ENCODE measurements at places on chromosomes 16 and 17. TPM values are rescaled to one million over a fixed set of nuclear protein-coding genes. Genes with fewer than 3 reads are reported as not detected.

The MILR1 gene
- 1.6 TPM for total RNA-seq

The PRSS22 gene
- not detected for total RNA-seq

The CA7 gene
- not detected for total RNA-seq

The CLDN7 gene
- total RNA-seq, result 27.9 TPM

The RAB11FIP3 gene
- 64.9 TPM for total RNA-seq

The EPX gene
- not detected for total RNA-seq

The CDH1 gene
- total RNA-seq, result not detected

The SHISA6 gene
- not detected for total RNA-seq

The AANAT gene
- not detected for total RNA-seq

The CDH16 gene
- total RNA-seq, result not detected

The MYH2 gene
- total RNA-seq, result not detected

The DDX42 gene
- total RNA-seq, result 124 TPM

The LGALS3BP gene
- 0.76 TPM for total RNA-seq

The ARHGAP44 gene
- 0.55 TPM for total RNA-seq

The SPNS2 gene
- 77.3 TPM for total RNA-seq

The B4GALNT2 gene
- total RNA-seq, result 0.14 TPM

The CDC6 gene
- total RNA-seq, result 55.2 TPM

The CCL1 gene
- total RNA-seq, result not detected

The AURKB gene
- total RNA-seq, result 104 TPM

The GRB7 gene
- total RNA-seq, result not detected

The ZP2 gene
- not detected for total RNA-seq

The COPZ2 gene
- total RNA-seq, result 16.3 TPM

The GSG1L gene
- total RNA-seq, result not detected

The RPH3AL gene
- total RNA-seq, result 7.0 TPM

The HOXB9 gene
- total RNA-seq, result 1.1 TPM

The KRT36 gene
- not detected for total RNA-seq

The MMP2 gene
- total RNA-seq, result 768 TPM

The ATXN1L gene
- total RNA-seq, result 23.9 TPM

The TMC8 gene
- 1.3 TPM for total RNA-seq

The ELMO3 gene
- total RNA-seq, result 4.3 TPM

The LHX1 gene
- total RNA-seq, result not detected

The TMEM220 gene
- 10.4 TPM for total RNA-seq

The TMEM235 gene
- total RNA-seq, result not detected

The PTX4 gene
- total RNA-seq, result 0.31 TPM

The ARL4D gene
- total RNA-seq, result 4.1 TPM

The PABPN1L gene
- total RNA-seq, result not detected

The GHDC gene
- 9.8 TPM for total RNA-seq

The GPR179 gene
- total RNA-seq, result not detected

The KCNH6 gene
- not detected for total RNA-seq

The KRTAP1-1 gene
- total RNA-seq, result not detected

The MT1F gene
- total RNA-seq, result 1.4 TPM

The SMURF2 gene
- 105 TPM for total RNA-seq

The TNFRSF13B gene
- total RNA-seq, result not detected

The PROCA1 gene
- total RNA-seq, result 2.1 TPM

The CCT6B gene
- total RNA-seq, result 0.78 TPM

The CD7 gene
- total RNA-seq, result not detected

The PRR35 gene
- not detected for total RNA-seq

The CFAP119 gene
- 7.2 TPM for total RNA-seq

The MYBBP1A gene
- total RNA-seq, result 79.2 TPM

The RNFT1 gene
- 16.6 TPM for total RNA-seq

The FOXK2 gene
- 79.3 TPM for total RNA-seq

All from endothelial cell of umbilical vein (primary cell).